ENCODE measurements at places on chromosomes 7 and 10.

- no peak for DNase-seq
Observed at GRCh38 chr7:104341546-104341945, 13.1 kb downstream of the LHFPL3 start.

- no peak for DNase-seq
Observed at GRCh38 chr7:93117327-93117726, 452 bp downstream of the SAMD9 start.

DNA sequence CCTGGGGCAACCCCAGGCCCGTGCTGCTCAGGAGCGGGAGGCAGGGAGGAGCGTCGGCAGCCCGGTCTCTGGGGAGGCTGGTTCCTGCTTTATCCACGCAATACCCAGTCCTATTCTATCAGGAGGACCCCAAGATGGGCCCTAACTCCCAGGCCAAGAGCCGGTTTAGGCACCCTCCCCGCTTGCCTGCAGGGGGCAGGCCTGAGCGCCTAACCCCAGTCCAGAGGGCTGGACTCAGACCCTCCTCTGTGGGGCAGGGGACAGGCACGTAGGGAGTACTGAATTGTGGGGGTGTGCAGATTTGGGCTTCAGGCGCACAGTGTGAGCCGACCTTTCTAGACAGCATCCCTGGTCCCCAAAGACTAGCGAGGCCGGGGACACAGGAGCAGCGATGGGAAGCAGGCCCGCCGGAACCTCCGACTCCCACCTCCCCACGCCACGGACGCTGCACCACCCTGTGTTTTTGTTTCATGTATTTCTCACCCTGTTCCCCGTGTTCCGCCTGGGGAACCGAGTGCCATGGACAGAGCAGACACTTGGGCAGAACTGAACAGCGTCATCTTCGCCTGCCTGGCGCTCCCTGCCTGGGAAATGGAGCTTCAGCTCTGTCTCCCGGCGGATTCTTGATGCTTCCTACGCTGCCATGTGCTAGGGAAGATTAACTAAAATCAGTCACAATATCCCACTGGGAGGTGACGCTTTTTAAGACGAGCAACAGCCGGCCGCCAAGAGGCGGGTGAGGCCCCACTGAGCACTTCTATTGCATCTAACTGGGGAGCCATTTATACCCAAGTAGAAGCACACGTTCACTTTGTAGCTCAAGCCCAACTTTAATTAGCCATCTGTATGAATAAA is 5.3 kb downstream of the NUDT1 start:
- DNase-seq: no peak

GRCh38 chr7:18639711-18640110 is 144.2 kb downstream of the HDAC9 start:
- DNase-seq: no peak
